ENCODE measurements at places on chromosomes 12 and 14.
A peak's percentile ranks its signal among the peaks of the same experiment; 100 is the strongest.

GRCh38 chr12:93990832-93991803 is 157.3 kb upstream of the PLXNC1 start:
- DNase-seq, result peak; percentile 65

DNA sequence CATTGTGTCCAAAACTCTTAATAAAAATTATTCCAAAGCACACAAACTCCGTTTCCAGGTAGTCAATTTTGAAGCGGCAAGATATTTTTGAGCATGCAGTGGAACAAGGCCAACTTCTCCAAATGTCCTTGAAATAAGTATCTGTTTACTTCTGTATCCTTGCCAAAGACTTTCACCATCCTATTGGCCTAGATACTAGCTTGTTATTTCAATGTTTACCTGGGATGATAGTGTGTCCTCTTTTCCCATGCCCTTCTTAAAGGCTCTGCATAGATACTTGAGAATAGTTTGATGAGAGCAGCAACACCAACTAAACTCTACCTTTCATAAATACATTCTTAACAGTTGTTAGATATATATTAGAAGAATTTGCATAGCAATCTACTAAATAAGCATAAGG is 160.9 kb downstream of the KCNC2 start:
- DNase-seq, result no peak

DNA sequence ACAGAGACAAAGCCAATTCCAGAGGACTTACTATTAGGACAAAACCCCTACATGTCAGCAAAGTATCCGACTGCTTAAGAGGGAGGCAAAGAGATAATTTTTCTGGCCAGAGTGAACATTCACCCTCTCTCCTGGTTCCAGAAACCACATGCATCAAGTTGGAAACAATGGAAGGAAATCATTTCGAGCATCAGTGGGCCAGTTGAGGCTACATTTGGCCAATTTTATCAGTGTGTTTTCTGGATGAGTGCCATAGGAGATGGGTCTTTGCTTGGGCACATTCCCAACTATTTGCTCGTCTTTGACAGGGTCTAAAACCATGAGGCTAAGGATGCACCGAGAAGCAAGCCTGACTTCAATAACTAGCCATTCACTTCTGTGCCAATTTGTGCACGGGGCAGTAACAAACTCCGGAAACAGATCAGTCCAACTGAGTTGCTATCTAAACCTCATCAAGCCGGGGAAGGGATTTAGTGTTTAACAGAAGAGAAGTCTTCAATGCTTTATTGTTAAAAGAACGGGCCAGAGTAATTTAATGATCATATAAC is 17.4 kb downstream of the EGLN3 start:
- DNase-seq, result no peak

- no peak for DNase-seq
Observed at GRCh38 chr14:54537651-54538050, 27.9 kb downstream of the CGRRF1 start.

DNA sequence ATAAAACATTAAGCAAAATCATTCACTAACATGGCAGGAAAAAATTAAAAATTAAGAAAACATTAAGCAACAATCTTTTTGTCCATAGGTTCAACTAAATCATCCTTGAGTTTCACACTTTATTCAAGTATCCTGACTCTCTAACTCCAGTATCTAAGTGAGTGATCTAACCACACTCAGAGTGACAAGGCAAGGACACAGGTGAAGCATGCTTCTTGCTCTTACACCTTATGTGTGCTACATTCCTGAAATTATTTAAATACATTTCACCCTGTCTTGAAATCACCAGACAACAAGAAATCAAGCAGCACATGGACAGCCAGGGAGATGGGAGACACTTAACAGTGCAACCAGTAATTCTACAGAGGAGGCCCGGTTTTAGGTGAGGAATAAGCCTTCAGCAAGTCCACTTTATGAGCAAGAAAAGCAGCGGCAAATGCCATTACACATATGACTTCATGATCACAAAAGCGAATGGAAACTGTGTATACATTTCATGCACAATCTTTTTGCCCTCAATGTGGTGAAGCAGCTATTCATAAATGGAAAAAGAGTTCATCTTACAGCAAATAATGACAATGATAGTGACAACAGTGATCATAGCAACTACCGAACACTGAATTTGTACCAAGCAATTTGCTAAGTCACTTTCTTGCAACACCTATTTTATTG is 37.4 kb downstream of the PHLDA1 start:
- no peak for DNase-seq
